ENCODE measurements at places on chromosomes 2 and 18.
A peak's percentile ranks its signal among the peaks of the same experiment; 100 is the strongest.

DNA sequence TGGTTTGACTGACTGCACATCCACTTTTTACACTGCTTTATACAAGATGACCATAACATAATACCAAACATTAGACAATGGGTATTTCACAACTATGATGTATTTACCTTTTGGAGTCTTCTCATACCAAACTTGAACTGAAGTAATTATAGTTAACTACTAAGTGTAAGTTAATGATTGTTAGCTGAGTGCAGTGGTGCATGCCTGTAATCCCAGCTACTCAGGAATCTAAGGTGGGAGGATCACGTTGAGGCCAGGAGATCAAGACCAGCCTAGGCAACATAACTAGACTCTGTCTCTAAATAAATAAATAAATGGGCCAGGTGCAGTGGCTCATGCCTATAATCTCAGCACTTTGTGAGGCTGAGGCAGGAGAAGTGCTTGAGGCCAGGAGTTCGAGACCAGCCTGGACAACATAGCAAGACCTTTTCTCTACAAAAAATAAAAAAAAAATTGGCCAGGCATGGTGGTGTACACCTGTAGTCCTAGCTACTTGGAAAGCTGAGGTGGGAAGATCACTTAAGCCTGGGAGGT is 44.9 kb upstream of the ORC2 start:
- H3K27ac ChIP-seq: no peak overlapping the region
- peak; percentile 35 for DNase-seq
- no peaks in the 10 kb centered on the region for H3K27me3 ChIP-seq
- H3K4me1 ChIP-seq: no peaks in the 10 kb centered on the region
- peaks cover 15% of the 10 kb centered on the region for H3K36me3 ChIP-seq
- H3K4me3 ChIP-seq: no peak overlapping the region

GRCh38 chr18:68713131-68713530 is 1.8 kb downstream of the TMX3 start:
- DNase-seq: no peak
- no peak overlapping the region for H3K27ac ChIP-seq
- H3K27me3 ChIP-seq: no peaks in the 10 kb centered on the region
- peaks cover 19% of the 10 kb centered on the region for H3K36me3 ChIP-seq
- no peak overlapping the region for H3K4me3 ChIP-seq
- H3K4me1 ChIP-seq: peaks cover 8% of the 10 kb centered on the region

- no peaks in the 10 kb centered on the region for H3K4me1 ChIP-seq
- no peak overlapping the region for H3K4me3 ChIP-seq
- no peaks in the 10 kb centered on the region for H3K36me3 ChIP-seq
- H3K27me3 ChIP-seq: no peaks in the 10 kb centered on the region
- H3K27ac ChIP-seq: peak overlapping the region; percentile 58
Observed at GRCh38 chr18:36465970-36466369, 168.5 kb downstream of the FHOD3 start.

GRCh38 chr2:124804014-124804940 is 779.2 kb downstream of the CNTNAP5 start:
- H3K36me3 ChIP-seq: no peaks in the 10 kb centered on the region
- no peak overlapping the region for H3K4me3 ChIP-seq
- DNase-seq: peak; percentile 25
- no peaks in the 10 kb centered on the region for H3K27me3 ChIP-seq
- no peaks in the 10 kb centered on the region for H3K4me1 ChIP-seq
- no peak overlapping the region for H3K27ac ChIP-seq

DNA sequence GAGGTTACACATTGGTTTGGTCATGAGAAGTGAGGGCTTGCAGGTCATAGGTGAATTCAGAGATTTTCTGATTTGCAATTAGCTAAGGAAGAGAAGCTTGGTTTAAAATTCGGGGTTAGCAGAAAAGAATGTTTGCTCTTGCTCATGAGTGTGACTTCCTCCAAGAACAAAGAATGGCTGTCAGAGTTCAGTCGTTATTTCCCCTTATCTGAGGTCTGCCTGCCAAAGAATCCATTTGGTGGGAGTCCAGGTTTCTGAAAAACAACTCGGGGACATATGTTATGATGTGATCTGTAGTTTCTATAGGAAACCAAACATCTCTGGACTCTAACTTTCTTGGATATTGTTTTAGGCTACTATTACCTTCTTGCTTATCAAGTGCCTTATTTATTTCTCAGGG is 3.2 kb upstream of the UGT1A6 start:
- H3K36me3 ChIP-seq: no peaks in the 10 kb centered on the region
- peak; percentile 44 for DNase-seq
- no peaks in the 10 kb centered on the region for H3K27me3 ChIP-seq
- no peak overlapping the region for H3K4me3 ChIP-seq
- no peaks in the 10 kb centered on the region for H3K4me1 ChIP-seq

All from lung (tissue), 17 donors.